Activated naive CD8-positive, alpha-beta T cell treated with anti-CD3 and anti-CD28 coated beads for 36 hours (primary cell): ENCODE measurements at places on chromosomes 2 and 18. TPM values are rescaled to one million over a fixed set of nuclear protein-coding genes. Genes with fewer than 3 reads are reported as not detected.

- no peak for DNase-seq
Observed at GRCh38 chr2:457792-458424, 170.0 kb upstream of the ALKAL2 start.

DNA sequence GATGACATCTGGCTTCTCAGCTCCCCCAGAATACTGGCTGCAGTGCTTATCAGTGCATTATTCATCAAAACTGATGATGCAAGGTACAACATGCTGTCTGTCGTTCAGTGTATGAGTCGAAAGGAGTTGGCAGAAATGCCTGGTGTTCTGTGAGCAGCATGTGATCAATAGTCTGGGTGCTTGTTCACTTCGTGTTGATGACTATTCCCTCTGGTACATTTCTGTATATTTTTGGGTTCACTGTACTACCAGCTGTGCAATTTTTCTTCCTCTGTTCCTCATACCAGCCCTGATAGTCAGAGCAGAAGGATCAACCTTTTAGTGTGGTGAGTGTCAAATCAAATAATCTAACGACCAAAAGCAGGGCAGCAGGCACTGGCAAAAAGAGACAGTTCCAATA lies 59.0 kb upstream of the KLHL14 start:
- no peak for DNase-seq

DNA sequence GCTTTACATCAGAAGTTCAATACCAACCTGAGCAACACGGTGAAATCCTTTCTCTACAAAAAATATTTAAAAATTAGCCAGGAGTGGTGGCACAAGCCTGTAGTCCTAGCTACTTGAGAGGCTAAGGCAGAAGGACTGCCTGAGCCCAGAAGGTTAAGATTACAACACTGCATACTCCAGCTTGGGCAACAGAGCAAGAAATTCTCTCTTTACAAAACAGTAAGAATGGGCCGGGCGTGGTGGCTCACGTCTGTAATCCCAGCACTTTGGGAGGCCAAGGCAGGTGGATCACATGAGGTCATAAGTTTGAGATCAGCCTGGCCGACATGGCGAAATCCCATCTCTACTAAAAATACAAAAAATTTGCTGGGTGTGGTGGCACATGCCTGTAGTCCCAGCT lies 113.2 kb downstream of the USP34 start:
- DNase-seq: no peak

DNA sequence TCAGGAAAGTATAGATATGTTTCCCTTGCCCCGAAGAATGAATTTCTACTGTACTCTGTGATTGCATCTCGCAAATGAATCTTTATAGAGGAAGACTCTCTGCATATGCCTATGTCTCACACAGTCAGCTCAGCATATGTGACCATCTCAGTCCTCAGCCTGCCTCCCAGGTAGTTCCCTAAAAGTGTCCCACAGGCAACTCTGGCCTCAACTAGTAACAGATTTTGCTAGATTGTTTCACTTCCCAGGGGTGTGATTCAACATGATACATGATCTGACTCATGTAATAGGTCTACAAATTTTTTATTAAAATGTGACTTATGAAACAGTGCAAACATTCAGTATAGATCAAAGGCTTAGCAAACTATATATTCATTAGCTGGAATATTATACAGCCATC lies 296.6 kb upstream of the CRIM1 start:
- no peak for DNase-seq

GRCh38 chr2:238495422-238495821 lies 68.7 kb downstream of the ASB1 start:
- DNase-seq: no peak

DNA sequence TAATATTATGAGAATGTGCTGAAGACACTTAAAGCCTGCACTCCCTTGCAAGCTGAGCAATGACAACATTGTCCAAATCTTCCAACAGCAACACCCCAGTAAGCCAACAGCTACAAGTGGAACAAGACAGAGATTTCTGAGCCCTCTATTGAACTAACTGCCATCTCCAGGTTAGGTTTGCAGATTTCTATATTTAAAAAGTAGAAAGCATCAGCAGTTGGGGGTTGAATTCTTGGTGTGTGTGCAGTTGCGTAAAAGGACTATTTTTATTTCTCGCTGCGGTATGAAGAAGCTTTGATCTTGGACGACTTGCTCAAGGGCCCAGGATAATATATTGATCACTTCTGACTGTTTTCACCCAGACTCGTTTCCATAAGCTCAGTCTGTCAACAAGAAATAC lies 106.2 kb upstream of the ZFP36L2 start:
- no peak for DNase-seq

- no peak for DNase-seq
Observed at GRCh38 chr18:67373636-67374035, 142.9 kb downstream of the DSEL start.

DNA sequence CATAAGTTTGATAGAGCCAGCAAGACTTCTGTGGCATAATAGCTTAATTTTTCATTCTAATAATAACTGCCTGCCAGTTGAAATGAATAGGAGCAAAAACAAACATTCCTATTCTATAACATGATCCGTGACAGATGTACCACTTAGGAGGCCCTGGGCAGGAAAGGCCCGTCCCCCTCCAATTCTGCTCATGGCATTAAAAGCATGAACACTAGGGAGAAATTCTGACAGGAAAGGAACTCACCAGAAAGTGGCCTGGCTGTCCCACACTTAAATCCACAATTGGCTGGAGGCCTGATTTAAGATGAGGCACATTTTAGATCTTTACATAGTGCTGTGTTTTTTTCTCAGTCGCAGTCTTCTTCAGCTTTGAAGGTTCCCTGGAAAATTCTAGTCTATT lies 261.9 kb upstream of the ETAA1 start:
- DNase-seq: no peak

The AFTPH gene
- total RNA-seq: 36.5 TPM
